T-cell (primary cell): ENCODE measurements at places on chromosomes 7 and 10.

GRCh38 chr10:3858051-3858845 lies 73.2 kb upstream of the KLF6 start:
- H3K4me3 ChIP-seq: no peak overlapping the region
- no peak overlapping the region for H3K27ac ChIP-seq
- no peak for DNase-seq
- H3K36me3 ChIP-seq: no peaks in the 10 kb centered on the region
- H3K4me1 ChIP-seq: peaks cover 1% of the 10 kb centered on the region

DNA sequence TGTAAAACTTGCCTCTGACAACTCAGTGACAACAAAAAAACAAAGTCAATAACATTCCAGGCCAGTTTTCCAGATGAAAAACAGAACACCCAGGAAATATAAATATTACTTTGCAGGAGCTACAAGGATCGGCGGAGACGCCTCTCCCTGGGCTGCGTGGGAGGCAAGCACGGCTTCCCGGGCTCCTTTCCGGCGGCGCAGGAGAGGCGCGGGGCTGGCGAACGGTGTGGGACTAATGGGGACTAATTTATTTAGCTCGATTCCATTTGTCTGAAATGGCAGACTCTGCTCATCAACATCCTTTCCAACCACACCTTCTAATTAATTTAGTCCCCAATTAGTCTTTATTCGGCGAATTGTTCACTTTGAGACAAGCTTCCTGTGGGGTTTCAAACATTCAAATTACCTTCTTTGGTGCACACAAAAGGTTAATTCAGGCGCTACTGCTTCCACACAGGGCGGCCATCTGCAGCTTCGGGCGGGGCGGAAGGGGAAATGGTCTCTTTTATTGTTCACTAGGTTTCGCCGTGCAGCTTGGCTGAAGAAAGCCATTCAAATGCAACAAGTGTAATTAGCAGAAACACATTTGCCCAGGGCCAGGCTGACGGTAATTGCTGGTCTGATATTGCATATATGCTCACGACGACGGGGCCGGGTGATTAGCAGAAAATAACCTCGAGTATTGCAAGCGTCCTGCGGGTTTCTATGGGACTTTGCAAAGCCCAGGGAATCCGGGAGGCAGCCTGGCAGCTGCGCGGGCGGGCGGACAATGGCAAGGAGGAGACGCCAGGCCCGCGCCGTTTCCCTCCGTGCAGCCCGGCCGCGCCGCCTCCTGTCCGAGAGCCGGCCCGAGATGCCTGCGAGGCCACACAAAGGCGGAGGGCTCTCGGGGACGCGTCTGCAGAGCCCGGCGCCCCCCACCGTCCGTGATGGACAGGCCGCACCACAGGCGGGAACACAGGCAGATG lies 270.1 kb downstream of the PTPRN2 start:
- H3K4me3 ChIP-seq: no peak overlapping the region
- H3K36me3 ChIP-seq: no peaks in the 10 kb centered on the region
- no peaks in the 10 kb centered on the region for H3K4me1 ChIP-seq
- H3K27me3 ChIP-seq: no peaks in the 10 kb centered on the region
- DNase-seq: no peak
- H3K27ac ChIP-seq: no peak overlapping the region

- peaks cover 4% of the 10 kb centered on the region for H3K36me3 ChIP-seq
- no peak for DNase-seq
- H3K4me1 ChIP-seq: peaks cover 2% of the 10 kb centered on the region
Measured at GRCh38 chr7:151366880-151367222, 25.2 kb downstream of the NUB1 start.

DNA sequence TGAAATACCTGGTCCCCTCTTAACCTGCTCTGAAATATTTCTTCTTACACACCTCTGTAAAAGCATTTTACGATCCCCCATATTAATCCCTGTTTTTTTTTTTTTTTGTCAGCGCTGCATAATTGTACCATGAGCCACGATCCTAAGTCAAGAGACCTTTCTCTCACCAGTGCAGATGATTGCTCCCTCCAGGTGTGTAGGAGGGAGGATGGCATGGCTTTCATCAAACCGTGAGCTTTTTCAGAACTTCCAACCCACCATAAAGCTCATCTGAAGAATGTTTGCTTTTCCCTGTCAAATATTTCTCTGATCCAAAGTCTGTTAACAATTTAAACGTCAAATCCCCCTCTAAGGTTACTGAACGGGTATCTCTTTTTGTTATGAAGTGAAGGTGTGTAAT lies 28.2 kb upstream of the SEPHS1 start:
- H3K27me3 ChIP-seq: peaks cover 17% of the 10 kb centered on the region
- H3K4me1 ChIP-seq: peaks cover 2% of the 10 kb centered on the region
- no peak for DNase-seq
- H3K27ac ChIP-seq: no peak overlapping the region

GRCh38 chr10:119502209-119502608 lies 40.3 kb downstream of the RGS10 start:
- peaks cover 74% of the 10 kb centered on the region for H3K4me1 ChIP-seq
- no peaks in the 10 kb centered on the region for H3K36me3 ChIP-seq
- peak; percentile 88 for DNase-seq

GRCh38 chr7:68793513-68793912 lies 804.8 kb upstream of the AUTS2 start:
- no peaks in the 10 kb centered on the region for H3K4me1 ChIP-seq
- no peak overlapping the region for H3K27ac ChIP-seq
- no peak for DNase-seq
- no peaks in the 10 kb centered on the region for H3K36me3 ChIP-seq

DNA sequence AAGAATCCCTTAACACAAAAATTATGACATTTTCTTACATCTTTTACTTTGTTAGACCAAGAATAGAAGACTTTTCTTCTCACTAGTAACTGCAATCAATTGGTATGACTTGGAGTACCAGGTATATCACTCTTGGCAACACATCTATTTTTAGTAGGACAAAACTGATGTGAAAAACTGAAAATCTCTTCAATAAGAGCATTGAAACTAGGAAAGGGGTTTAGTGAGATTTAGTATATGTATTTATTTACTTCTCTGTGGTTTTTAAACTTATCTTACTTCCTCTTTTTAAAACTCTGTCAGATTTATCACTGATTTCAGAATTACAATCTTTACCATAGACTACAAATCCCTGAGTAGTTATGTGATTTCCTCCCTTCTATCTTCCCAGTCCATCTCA lies 366.2 kb downstream of the PCDH15 start:
- no peaks in the 10 kb centered on the region for H3K27me3 ChIP-seq
- no peak overlapping the region for H3K4me3 ChIP-seq
- no peak for DNase-seq
- no peaks in the 10 kb centered on the region for H3K4me1 ChIP-seq
- H3K27ac ChIP-seq: no peak overlapping the region

DNA sequence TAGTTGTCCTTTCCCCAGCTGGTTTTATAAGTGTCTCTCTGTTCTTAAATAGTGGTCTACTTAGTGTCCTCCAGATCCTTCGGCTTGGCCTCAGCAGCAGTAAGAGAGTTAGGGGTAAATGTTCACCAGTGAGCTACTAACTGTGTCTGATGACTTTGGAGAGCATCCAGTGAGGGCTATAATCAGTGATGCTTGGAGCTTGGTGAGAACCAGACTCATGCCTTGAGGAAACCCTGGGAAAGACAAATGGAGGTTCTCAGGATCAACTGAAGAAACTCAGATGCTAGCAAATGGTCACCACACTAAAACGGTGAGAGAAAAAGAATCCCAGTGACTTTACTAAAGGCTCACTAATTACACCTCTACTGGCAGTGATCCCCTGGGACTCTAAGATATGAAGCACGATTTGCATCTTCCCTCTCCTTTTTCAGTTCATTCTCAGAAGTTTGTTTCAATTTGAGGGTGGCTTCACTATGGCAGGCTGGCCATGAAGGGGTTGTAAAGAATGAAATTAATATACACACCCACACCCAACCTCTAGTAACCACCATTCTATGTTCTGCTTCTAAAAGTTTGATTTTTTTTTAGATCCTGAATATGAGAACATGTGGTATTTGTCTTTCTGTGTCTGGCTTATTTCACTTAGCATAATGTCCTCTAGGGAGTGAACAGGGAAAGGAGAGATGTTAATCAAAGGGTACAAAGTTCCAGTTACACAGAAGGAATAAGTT lies 177.9 kb downstream of the PDE1C start:
- no peak overlapping the region for H3K27ac ChIP-seq
- no peaks in the 10 kb centered on the region for H3K4me1 ChIP-seq
- H3K36me3 ChIP-seq: no peaks in the 10 kb centered on the region
- no peak overlapping the region for H3K4me3 ChIP-seq
- DNase-seq: no peak

GRCh38 chr7:18508443-18509427 lies 13.2 kb downstream of the HDAC9 start:
- no peak overlapping the region for H3K4me3 ChIP-seq
- no peak overlapping the region for H3K27ac ChIP-seq
- no peaks in the 10 kb centered on the region for H3K27me3 ChIP-seq

- peaks cover 11% of the 10 kb centered on the region for H3K27me3 ChIP-seq
- H3K4me1 ChIP-seq: peaks cover 10% of the 10 kb centered on the region
- no peak for DNase-seq
- no peak overlapping the region for H3K4me3 ChIP-seq
- H3K27ac ChIP-seq: no peak overlapping the region
Measured at GRCh38 chr7:23383225-23383624, 84.1 kb downstream of the MALSU1 start.

- H3K4me3 ChIP-seq: peak overlapping the region; percentile 17
- no peaks in the 10 kb centered on the region for H3K27me3 ChIP-seq
- H3K27ac ChIP-seq: no peak overlapping the region
- H3K36me3 ChIP-seq: no peaks in the 10 kb centered on the region
- H3K4me1 ChIP-seq: peaks cover 13% of the 10 kb centered on the region
Measured at GRCh38 chr10:35585903-35586535, 19.1 kb upstream of the GJD4 start.

- no peaks in the 10 kb centered on the region for H3K27me3 ChIP-seq
- H3K36me3 ChIP-seq: no peaks in the 10 kb centered on the region
- H3K27ac ChIP-seq: no peak overlapping the region
- DNase-seq: no peak
Measured at GRCh38 chr7:36430186-36430585, 40.5 kb downstream of the ANLN start.

GRCh38 chr10:12806228-12807095 lies 195.1 kb downstream of the CCDC3 start:
- H3K4me1 ChIP-seq: no peaks in the 10 kb centered on the region
- H3K27me3 ChIP-seq: no peaks in the 10 kb centered on the region
- no peak overlapping the region for H3K27ac ChIP-seq
- DNase-seq: no peak
- H3K4me3 ChIP-seq: no peak overlapping the region

DNA sequence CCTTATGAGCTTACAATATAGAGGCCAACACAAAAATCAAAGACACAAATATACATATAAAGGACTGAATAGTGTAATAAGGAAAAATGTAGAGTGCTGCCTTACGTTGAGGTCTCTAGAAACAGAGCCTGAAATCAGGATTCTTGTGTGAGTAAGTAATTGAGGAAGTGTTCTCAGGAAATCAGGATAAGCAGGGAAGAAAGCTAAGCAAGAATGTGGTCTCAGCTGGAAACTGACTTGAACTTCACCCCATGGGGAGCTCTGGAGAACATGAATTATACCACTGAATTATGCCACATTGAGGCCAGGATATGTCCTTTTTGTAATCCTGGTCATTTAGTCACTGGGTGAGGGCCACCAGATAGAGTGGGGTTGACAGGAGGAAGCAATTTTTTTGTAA lies 191.9 kb downstream of the ETV1 start:
- H3K27ac ChIP-seq: no peak overlapping the region
- no peak overlapping the region for H3K4me3 ChIP-seq
- DNase-seq: no peak
- H3K36me3 ChIP-seq: no peaks in the 10 kb centered on the region

GRCh38 chr7:131745390-131746248 lies 189.2 kb upstream of the PODXL start:
- H3K27ac ChIP-seq: no peak overlapping the region
- DNase-seq: no peak
- no peaks in the 10 kb centered on the region for H3K36me3 ChIP-seq
- no peak overlapping the region for H3K4me3 ChIP-seq
